ENCODE measurements at places on chromosomes 16 and 17. TPM values are rescaled to one million over a fixed set of nuclear protein-coding genes. Genes with fewer than 3 reads are reported as not detected.

- no peak for DNase-seq
Measured at GRCh38 chr17:74790161-74791058, 14.3 kb upstream of the NAT9 start.

- DNase-seq = no peak
Measured at GRCh38 chr16:777826-778225, 10.4 kb downstream of the RPUSD1 start.

DNA sequence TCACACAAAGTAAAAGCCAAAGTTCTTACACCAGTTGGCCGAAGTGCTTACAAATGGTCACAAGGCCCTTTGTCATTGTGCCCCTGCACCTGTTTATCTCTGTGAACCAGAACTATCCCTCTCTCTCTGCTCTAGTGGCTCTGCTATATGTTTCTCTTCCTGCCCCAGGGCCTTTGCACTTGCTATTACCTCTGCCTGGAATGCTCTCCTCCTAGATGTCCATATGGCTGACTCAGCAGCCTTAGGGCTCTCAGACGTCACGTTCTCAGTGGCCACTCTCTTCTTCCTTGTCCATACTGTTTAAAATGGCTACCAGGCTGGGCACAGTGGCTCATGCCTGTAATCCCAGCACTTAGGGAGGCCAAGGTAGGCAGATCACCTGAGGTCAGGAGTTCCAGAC, 38.8 kb upstream of the DDX52 start:
- DNase-seq = no peak

DNA sequence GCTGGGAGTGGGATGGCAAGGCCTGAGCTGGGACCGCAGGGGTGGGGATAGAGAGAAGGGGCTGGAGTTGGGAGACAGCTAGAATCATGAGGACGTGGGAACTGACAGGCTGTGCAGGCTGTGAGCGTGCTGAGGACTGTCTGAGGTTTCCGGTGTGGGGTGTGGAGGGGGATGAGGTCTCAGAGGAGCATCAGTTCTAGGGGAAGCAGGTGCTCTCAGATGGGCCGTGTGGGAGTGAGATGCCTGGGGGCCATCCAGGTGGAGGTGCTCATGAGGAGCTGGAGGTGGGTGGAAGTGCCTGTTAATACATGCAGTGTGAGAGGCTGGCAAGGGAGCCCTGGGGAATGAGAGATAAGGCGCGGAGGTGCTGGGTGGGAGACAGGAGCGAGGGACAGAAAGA, 27.2 kb downstream of the HASPIN start:
- DNase-seq = no peak

DNA sequence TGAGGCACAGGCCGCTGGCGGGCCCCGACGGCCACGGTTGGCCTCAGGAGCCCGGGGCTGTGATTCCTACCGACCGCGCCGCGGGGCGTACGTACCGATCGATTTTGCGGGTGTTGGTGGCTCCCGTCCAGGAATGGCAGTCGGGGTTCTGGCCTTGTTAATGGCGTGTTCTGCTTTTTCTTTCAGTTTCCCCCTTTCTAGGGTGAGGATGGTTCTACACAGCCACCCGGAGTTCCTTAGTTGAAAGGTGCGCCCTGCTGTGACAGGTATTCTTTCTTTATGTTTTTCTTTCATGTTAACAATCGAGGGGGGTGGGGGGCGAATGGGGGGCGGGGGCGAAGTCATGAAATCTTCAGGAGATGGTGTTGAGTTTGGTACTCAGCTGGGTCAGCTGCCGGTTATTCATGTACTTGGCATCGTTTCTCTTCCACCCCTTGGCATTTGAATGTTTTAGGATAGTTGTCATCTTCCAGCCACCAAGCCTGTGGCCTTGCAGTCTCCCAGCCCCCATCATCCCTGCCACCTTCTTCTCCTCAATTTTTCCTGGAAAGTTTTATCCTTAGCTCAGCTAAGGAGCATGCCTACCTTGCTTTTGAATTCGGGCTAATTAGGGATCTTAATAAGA, 802 bp downstream of the CYLD start:
- DNase-seq = peak; percentile 58

DNA sequence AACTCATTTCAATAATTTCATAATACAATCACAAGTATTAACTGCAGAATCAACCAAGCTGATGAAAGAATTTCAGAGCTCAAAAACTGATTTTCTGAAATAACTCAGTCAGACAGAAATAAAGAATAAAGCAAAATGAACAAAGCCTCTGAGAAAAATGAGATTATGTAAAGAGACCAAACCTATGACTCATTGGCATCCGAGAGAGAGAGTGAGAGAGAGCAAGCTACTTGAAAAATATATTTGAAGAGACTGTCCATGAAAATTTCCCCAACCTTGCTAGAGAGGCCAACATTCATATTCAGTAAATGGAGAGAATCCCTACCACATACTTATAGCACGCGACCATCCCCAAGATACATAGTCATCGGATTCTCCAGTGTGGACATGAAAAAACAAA, 1376.4 kb downstream of the CDH11 start:
- no peak for DNase-seq

GRCh38 chr16:46839986-46840443, 9.0 kb upstream of the C16orf87 start:
- no peak for DNase-seq

GNAO1 gene
- not detected for total RNA-seq
